ENCODE measurements at places on chromosomes 11 and 22.

- DNase-seq, result no peak
Measured at GRCh38 chr22:25996669-25997068, 172.6 kb upstream of the SEZ6L start.

DNA sequence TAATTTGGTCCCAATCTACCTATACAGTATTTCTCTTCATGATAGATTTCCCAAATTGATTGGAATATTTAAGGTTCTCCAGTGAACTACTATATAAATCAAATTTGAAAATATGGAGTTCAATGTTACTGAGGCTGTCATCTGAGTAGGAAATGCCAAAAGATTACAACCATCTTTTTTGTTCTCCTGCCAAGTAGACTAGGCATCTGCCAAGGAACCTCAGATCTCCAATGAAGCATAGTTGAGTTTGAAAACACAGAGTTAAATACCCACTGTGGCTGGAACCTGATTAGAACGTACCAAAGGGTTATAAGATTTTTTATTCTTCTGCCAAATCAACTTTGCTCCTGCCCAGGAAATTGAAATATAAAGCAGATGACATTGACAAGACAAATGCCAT is 330.9 kb downstream of the CNTN5 start:
- DNase-seq, result peak; percentile 60

DNA sequence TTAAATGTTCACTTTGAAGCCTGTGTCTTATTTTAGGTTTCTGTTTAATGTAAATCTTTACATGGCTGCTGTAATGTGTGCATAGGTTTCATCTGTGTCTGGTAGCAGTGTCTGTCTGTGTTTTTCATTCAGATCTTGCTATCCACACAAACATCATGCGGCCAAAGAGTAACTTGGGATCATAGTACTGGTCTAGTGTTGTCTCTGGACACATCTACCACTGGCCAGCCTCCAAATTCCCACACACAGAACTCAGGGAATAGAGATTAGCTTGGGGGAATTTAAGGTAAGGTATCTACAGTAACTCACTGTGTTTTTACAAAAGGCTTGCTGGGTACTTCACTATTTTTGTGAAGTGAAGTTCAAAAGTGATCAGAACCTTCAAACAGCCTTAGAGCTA is 32.1 kb upstream of the ZNF143 start:
- no peak for DNase-seq

- no peak for DNase-seq
Measured at GRCh38 chr11:35878741-35879140, 65.1 kb upstream of the LDLRAD3 start.

DNA sequence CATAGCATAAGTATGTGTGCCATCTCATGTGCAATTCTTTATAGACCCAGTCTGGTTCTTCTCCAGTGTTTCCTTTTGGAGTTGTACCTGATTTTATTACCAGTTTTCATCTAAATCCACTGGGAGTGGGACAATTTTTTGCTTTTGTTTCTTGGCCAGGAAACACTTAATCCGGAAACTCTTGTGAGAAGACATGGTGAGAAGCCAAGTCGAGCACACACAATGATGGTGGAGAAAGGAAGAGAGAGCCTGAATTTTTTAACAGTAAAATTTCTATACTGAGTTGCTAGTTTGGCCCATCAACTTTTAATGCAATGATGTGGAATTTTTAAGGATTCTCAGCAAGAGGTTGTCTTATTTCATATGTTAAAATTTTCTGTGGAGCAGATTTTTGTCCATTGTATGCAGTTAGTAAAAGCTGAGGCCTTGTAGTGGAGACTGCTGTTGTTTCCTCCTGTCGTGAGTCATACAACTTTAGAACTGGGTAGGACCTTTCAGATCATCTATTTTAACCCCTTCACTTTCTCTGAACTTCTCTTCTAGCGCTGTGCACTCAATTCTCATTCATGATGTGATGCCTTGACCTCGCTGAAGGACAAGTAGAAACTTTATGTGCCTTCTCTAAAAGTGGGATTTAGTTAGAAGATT is 17.1 kb downstream of the FAR1 start:
- DNase-seq, result peak; percentile 51

GRCh38 chr22:42754658-42755057 is 34.0 kb upstream of the A4GALT start:
- peak; percentile 71 for DNase-seq

DNA sequence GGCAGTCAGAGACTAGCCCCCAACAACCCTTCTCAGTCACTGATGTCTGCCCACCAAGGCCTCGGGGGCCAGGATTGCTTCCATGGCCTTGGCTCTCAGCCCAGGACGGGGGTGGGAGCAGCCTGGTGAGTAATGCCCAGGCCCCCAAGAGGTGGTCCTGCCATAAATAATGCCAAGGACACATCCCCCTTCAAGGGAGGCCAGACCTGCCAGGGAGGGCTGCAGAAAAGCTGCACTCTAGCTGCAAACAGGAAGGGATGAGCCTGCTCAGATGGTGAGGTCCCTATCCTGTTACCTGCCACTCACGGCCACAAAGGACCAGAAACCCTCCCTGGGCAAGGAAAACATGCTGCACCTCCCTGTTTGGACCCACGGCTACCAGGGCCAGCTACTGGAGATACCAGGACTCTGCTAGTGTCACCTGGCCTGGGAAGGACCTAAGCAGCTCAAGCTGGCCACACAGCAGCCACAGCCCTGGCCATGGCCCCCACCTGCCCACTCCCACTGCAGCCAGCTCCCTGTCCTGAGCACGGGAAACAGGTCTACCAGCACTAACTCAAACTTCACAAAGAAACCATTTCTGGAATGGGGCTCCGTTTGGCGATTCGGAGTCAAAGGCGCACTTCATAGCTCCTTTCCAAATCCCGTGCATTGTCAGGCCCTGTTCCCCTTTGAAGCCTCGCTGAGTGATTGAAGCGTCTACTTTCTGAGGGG is 12.1 kb downstream of the GNB1L start:
- DNase-seq, result no peak

- peak; percentile 13 for DNase-seq
Measured at GRCh38 chr11:18754308-18754707, 28.3 kb upstream of the IGSF22 start.

GRCh38 chr11:110467556-110467955 is 37.8 kb downstream of the FDX1 start:
- DNase-seq, result no peak

- no peak for DNase-seq
Measured at GRCh38 chr11:131899950-131900580, 529.6 kb downstream of the NTM start.

DNA sequence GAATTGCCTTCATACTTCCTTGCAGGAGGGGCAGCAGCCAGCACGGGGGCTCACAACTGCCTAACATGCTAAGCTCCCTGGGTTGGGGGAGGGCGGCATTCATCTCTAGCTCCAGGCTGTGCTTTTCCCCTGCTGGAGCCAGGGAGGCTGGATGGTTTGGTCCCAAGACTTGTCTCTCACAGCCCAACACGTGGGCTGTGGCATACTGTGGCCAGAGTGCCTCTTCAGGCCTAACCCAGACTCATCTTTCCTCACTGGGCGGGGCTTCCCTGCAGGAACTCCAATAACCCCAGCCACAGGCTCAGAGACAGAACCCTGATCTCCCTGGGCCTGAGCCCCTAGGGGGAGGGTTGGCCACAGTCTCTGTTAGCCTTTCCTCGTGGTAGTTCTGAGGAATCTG is 121.9 kb upstream of the PLET1 start:
- no peak for DNase-seq

- no peak for DNase-seq
Measured at GRCh38 chr11:72634472-72635095, 39.6 kb downstream of the PDE2A start.

DNA sequence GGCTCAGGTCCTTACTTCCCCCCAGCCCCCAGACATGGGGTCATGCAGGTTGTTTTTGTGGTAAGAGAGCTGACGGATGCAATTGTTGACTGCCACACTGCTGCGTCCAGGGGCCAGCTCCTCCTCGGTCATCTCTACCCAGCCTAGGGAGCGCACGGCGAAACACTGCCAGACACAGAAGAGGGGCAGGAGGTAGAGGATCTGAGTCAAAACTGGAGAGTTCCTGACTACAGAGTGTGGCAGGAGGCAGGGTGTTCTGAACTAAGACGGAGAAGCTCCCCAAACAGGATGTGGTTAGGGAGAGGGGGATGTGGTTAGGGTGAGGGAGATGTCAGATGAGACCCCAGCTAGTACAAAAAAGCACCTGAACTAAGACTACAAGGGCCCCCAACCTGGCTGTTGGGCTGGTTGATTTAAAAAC is 12.3 kb downstream of the SMPD1 start:
- DNase-seq, result no peak

DNA sequence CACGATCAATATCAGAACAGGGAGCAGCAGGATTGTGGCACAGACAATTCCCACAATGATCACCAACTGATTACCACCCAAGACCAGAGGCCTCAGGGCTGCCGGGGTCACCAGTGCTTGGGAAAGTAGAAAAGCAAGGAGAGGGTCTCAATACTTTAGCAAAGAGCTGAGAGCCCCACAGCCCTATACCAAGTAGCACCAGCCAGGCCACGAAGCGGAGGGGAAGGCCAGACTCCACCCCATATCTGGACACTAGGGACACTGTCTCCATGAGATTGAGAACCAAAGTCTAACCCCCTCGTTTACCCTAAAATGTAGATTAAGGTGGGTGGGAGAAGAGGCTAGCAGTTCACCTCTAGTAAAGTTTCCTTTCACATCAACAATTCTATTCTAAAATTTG is 24.1 kb upstream of the SCN2B start:
- no peak for DNase-seq

DNA sequence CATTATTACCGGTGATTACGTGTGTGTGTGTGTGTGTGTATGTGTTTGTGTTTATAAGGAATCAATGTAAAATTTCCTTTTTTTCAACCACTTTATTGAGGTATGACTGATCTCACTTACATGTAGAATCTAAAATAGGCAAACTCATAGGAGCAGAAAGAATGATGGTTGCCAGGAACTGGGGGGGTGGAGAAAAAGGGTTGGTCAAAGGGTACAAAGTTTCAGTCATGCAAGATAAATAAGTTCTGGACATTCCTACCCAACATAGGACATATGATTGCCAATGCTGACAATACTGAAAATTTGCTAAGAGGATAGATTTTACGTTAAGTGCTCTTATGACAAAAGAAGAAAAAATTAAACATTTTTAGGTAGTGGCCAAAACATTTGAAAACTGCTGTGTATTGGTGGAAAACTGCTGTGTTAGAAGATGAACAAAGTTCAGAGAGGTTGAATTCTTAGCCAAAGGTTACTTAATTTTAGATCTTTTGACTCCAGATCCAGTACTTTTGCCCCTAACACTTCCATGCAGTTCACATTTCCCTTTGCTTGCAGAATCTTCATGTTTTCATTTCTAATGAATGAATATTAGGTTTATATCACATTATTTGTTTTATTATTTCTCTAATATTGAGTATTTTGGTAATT is 49.5 kb downstream of the NNMT start:
- DNase-seq, result no peak

DNA sequence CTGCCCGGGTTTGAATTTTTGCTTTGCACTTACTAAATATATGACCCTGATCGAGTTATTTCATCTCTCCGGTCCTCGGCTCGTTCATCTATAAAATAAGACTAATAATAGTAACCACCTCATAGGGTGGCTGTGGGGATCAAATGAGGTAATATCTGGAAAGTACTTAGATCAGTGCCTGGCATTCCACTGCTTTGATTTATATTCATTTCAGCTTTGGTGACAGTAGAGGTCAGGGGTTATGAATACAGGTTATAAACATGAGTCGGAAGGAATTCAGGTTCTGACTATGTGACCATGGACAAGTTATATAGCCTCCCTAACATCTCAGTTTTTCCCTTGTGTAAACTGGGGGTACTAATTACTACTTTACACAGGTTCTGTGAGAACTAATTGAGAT is 2.9 kb upstream of the TEAD1 start:
- no peak for DNase-seq

DNA sequence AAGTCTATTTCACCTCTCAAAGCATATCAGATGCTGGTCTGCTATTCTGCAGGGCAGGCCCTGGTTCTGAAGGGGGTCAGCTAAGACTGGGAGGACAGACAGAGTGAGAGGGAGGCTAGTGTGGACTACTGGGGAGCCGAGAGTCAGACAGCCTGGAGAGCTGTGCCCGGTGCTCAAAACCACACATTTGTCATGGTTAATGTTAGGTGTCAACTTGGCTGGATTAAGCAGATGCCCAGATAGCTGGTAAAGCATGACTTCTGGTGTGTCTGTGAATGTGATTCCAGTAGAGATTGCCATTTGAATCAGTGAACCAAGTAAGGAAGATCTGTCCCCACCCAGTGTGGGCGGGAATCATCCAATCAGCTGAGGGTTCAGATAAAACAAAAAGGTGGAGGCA is 102.6 kb downstream of the SNX19 start:
- no peak for DNase-seq

DNA sequence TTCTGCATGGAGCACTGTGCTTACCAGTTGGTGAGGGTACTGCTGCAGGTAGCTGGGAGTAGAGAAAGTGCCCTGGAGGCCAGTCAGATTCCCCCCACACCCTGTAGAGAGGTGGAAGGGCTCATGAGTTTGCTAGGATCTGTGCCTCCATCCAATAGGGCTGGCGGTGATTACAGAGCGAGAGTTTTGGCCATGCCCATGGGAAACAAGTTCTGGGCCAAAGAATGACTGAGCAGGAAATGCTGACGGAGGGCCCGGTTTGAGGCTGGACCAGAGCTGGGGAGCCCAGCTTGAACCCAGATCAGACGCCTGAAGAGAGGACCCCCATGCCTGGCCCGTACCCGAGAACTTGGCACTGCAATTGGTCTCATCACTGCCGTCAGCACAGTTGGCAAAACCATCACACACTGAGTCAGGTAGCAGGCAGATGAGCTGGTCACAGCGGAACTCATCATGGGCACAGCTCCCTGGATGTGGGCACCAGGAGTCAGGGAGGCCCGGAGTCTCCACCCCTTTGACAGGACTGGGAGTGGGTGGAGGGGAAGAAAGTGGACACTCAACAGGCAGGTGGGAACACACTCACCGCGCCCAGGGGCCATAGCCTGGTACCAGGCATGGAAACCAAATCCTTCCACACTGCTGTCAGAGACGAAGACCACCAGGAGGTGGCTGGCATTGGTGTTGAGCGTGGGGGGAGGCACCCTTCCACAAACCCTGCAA is 2.1 kb downstream of the MFRP start:
- no peak for DNase-seq

- DNase-seq, result peak; percentile 66
Measured at GRCh38 chr11:12163181-12163941, 53.0 kb downstream of the MICAL2 start.

- no peak for DNase-seq
Measured at GRCh38 chr11:24567380-24567779, 70.5 kb downstream of the LUZP2 start.

GRCh38 chr11:117332843-117333242 is 5.2 kb downstream of the CEP164 start:
- no peak for DNase-seq

Data from cardiac fibroblast (primary cell).